Neural progenitor cell (in vitro differentiated cells): ENCODE measurements at places on chromosomes 3 and 15.
A peak's percentile ranks its signal among the peaks of the same experiment; 100 is the strongest.

GRCh38 chr3:172666181-172666872 is 44.5 kb downstream of the NCEH1 start:
- DNase-seq: no peak
- no peaks in the 10 kb centered on the region for H3K27me3 ChIP-seq
- no peak overlapping the region for H3K27ac ChIP-seq
- no peak overlapping the region for H3K4me3 ChIP-seq

GRCh38 chr15:78105476-78106241 is 13.3 kb downstream of the SH2D7 start:
- no peak for DNase-seq
- no peak overlapping the region for H3K4me3 ChIP-seq
- H3K36me3 ChIP-seq: no peaks in the 10 kb centered on the region
- no peak overlapping the region for H3K27ac ChIP-seq
- no peaks in the 10 kb centered on the region for H3K4me1 ChIP-seq

DNA sequence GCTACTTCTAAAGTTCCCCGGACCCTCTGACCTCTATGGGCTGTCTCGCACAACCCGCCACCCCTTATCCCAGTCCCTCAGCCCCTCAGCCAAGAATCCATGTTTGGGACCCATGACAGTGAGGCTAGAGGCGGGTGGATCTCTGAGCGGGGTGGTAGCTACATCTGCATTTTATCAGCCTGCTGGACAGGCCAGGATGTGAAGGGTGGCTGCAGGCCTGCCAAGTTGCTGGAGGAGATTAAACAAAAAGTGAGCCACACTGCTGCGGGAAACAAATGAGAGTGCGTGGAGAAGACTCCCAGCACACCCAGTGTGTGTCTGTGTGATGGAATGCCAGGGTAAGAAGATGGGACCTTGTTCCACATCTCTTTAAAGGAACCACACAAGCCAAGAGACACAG is 51.1 kb upstream of the SPATA12 start:
- no peak for DNase-seq
- H3K27ac ChIP-seq: no peak overlapping the region
- peaks cover 9% of the 10 kb centered on the region for H3K4me1 ChIP-seq
- H3K27me3 ChIP-seq: no peaks in the 10 kb centered on the region
- H3K36me3 ChIP-seq: no peaks in the 10 kb centered on the region
- no peak overlapping the region for H3K4me3 ChIP-seq

GRCh38 chr15:93458597-93458996 is 369.6 kb upstream of the RGMA start:
- peaks cover 8% of the 10 kb centered on the region for H3K4me1 ChIP-seq
- H3K27me3 ChIP-seq: no peaks in the 10 kb centered on the region
- DNase-seq: no peak
- H3K36me3 ChIP-seq: no peaks in the 10 kb centered on the region

DNA sequence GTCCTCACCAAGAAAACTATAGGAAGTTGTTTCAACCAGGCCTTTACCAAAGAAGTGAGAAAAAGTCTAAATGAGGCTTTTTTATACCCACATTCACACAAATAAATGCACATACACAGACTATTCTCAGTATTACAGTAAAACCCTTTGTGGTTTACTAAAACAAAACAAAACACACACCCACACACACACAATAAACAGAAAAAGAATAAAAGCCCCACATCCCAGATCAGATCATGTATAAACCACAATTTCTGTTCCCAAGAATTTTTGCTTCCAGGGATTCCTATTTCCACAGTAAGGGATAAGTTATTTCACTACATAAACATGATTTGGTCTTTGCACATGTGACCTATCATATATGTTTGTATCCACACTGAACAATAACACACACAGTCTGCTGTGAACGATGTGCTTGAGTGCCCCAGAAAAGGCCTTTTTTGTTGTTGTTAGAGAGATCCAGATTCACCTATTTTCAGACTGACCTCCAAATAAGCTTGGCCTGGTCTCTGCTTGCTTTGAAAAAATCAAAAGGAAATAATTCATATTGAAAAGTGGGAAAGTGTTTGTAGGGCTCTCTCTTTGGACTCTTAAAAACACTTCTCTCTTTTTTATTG is 283.4 kb upstream of the ATP11B start:
- peaks cover 29% of the 10 kb centered on the region for H3K4me1 ChIP-seq
- DNase-seq: no peak
- no peaks in the 10 kb centered on the region for H3K36me3 ChIP-seq
- no peaks in the 10 kb centered on the region for H3K27me3 ChIP-seq
- no peak overlapping the region for H3K4me3 ChIP-seq

DNA sequence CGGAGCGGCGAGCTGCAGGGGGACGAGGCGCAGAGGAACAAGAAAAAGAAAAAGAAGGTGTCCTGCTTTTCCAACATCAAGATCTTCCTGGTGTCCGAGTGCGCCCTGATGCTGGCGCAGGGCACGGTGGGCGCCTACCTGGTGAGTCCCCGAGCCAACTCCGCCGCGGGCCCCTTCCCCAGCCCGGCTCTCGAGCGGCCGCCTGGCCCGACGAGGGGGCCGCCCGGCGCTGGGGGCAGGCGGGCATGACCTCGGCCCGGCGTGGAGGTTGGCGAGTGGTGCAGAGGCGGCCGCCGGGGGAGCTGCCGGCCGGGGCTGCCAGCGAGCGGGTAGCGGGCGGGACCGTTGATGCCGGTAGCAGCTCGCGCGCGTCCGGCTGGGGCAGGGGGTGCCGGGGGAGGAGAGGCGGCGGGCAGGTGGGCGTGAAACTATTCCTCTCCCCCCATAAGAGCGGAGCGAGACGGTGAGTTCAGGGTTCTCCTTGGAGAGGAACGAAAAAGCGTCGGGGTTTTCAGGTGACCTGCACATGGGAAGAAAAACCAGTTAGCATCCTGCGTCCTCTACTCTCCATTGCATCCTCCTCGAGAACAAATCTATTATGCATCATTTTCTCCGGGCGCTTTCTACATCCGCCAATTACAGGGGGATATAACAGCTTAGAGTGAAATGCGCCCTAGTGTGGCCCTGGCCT is 585 bp downstream of the SLCO3A1 start:
- H3K4me3 ChIP-seq: peak overlapping the region; percentile 82
- H3K36me3 ChIP-seq: no peaks in the 10 kb centered on the region
- peaks cover 26% of the 10 kb centered on the region for H3K27me3 ChIP-seq

GRCh38 chr15:78076231-78077052 is 1.1 kb downstream of the TBC1D2B start:
- H3K27me3 ChIP-seq: no peaks in the 10 kb centered on the region
- DNase-seq: peak; percentile 61
- H3K4me1 ChIP-seq: peaks cover 24% of the 10 kb centered on the region
- H3K36me3 ChIP-seq: no peaks in the 10 kb centered on the region

DNA sequence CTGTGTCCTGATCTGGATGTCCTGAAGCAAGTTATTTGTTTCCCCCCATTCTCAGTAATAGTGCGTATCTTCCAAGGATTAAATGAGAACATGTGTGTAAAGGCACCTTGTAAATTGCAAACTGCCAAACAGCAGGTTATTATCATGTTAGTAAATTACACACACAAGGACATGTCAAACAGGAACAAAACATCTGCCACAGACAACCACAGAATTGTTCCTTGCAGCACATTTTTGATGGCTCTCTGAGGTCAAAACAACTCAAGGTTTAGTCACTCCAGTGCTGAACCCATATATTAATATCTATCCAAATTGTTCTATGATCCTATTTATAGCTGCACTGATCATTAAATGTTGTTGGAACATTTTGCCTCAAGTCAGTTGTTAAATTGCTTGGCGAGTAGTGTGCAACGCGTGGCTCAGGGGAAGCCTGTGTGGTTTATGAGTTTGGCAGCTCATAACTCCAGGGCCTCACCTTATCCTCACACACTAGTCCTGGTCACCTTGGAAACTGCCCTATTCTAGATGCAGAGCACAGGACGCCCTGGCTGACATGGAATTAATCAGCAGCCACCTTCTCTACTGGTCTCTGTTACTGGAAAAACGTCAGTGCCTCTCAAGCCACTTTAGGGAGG is 46.3 kb upstream of the CDV3 start:
- no peak overlapping the region for H3K27ac ChIP-seq
- H3K36me3 ChIP-seq: no peaks in the 10 kb centered on the region
- no peak for DNase-seq
- H3K27me3 ChIP-seq: no peaks in the 10 kb centered on the region

DNA sequence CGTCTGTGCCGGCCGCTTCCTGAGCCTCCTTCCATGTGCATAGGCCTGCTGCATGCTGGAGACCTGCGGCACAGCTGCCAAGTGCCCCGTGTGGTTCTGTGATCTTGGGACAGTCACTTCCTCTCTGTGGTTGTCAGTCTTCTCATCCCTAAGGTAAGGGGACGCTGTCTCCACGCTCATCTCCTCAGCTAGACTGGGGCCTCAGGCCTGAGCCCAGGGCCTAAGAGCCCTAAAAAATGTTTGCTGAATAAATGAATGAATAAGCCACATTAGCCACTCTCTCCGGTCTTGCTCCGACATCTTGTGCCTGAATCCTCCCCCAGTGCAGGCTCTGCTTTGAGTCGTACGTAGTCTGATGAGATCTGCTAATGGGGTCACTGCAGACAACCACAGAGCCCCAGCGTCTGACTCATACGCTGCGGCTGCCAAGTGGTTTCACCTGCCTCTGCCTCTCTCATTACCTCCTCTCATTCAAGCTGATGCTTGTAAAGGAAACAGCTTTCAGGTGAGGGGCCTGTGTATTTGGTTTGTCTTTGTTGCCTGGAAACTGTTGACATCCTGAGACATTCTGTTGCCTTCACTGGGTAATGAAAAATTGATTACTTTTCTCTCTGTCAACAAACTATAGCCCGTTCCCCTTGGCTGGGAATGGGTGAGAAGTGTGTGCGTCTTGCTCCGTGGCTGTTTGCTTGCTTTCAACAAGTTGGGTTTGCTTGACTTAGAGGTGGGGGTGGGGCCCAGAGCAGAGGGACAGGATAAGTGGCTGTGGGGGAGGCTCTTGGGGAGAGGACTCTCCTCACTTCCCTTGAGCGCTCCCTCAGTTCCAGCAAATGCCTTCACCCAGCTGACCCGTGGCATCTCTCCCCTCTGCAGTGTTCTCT is 15.9 kb downstream of the RPLP1 start:
- H3K4me3 ChIP-seq: no peak overlapping the region
- no peaks in the 10 kb centered on the region for H3K27me3 ChIP-seq
- H3K4me1 ChIP-seq: no peaks in the 10 kb centered on the region
- H3K36me3 ChIP-seq: no peaks in the 10 kb centered on the region
- H3K27ac ChIP-seq: no peak overlapping the region
- no peak for DNase-seq

- no peaks in the 10 kb centered on the region for H3K27me3 ChIP-seq
- no peaks in the 10 kb centered on the region for H3K4me1 ChIP-seq
- no peak for DNase-seq
- no peak overlapping the region for H3K4me3 ChIP-seq
- no peak overlapping the region for H3K27ac ChIP-seq
These were observed 173.3 kb downstream of the ALDH1A2 start for GRCh38 chr15:57892181-57892580.

DNA sequence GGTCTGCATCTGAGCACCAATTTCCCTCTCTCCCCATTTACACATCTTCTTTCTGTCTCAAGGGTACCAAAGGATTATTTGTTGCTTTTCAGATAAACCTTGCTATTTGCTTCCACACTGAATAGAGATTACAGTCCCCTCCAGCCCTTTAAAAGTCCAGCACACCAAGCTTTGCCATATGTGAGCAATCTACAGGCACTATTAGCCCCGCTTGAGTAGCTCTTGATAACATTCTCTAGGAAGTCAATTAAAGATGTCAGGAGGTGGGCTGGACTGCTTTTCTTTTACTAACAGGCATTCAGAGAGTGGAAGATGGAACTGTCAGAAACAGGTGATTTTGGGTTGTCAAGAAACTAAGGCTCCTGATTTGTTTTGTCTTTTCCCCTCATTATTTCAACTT is 417.0 kb downstream of the ROBO2 start:
- H3K4me3 ChIP-seq: no peak overlapping the region
- H3K36me3 ChIP-seq: no peaks in the 10 kb centered on the region
- DNase-seq: peak; percentile 66
- no peaks in the 10 kb centered on the region for H3K27me3 ChIP-seq
